ENCODE measurements at places on chromosomes 16 and 17.

- no peak for DNase-seq
Observed at GRCh38 chr17:60103957-60104356, 25.2 kb upstream of the HEATR6 start.

- DNase-seq, result no peak
Observed at GRCh38 chr16:27984121-27984520, 79.4 kb downstream of the GSG1L start.

- DNase-seq, result no peak
Observed at GRCh38 chr17:27240086-27240801, 53.7 kb upstream of the WSB1 start.

GRCh38 chr16:87358250-87358649 is 25.3 kb downstream of the FBXO31 start:
- no peak for DNase-seq
